GM12864 (cell line): ENCODE measurements at places on chromosomes 5 and 9.

GRCh38 chr5:6551287-6551954 is 81.4 kb downstream of the NSUN2 start:
- no peak for DNase-seq

GRCh38 chr5:37836235-37836591 is 3.6 kb downstream of the GDNF start:
- DNase-seq, result no peak

DNA sequence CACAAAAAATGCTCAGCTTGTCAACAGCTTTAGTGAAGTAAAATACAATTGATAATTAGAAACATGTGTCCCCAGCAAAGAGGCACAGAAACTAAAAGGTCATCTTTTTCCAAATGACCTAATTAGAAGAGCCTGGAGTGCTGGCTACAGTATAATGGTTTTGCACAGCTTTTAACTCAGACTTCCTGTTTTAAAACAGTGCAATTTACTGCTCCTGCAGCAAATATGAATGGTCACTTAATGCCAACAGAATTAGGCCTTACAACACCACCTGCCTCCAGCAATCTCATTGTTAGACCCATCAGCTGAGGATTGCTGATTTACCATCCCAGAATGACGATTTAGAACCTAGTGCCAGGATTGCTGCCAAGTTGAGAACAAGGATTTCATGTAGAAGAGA is 239.3 kb downstream of the CETN3 start:
- no peak for DNase-seq

- DNase-seq, result no peak
Measured at GRCh38 chr5:74357827-74358226, 282.7 kb downstream of the ENC1 start.

- no peak for DNase-seq
Measured at GRCh38 chr9:91541734-91542133, 118.1 kb upstream of the NFIL3 start.
